Ascending aorta (tissue), 2 donors: ENCODE measurements at places on chromosomes 3 and 15. TPM values are rescaled to one million over a fixed set of nuclear protein-coding genes. Genes with fewer than 3 reads are reported as not detected.

Gene XIRP1
- total RNA-seq: not detected

DNA sequence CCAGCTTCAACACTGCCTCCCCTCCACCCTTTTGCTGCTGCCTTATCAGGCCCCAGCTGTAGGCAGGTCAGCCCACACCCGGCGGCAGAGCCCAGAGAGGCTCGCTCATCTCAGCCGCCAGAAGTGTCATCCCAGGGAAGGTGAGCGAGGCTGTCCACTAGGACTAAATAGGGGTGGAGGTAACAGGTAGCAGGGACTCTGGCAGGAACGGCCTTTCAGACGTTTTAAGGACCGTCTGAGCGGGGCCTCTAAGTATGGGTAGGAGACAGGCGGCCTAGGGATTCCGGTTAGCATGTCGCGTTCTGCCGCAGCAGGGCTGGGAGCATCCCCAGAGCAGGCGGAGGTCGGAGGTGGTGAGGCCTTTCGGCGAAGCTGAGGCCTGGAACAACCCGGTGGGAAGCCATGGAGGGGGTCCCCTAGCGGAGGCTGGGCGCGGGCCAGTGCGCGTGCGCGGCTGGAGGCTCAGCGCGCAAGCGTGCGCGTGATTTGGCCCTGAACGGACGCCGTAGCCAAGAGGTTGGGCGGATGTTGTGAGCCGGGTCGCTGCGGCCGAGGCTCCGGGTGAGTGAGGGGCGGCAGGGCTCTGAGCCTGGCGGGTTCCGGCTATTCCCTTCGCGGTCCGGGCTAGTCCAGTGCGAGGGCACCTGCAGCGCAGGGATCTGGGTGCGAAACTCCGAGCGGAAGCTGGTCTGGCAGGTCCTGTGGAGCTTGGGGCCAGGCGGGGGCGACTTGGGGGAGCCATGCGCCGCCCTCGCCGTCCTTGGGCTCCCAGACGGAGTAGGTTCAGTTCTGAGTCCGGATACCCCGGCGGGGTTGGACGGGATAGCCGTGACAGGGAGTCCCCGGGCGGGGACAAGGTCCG, at the start of the genes MST1 and RNF123:
Gene MST1, minus strand, starts transcription at position 429 of the 862 bp plus-strand sequence. CDS start 783 bp downstream, outside the sequence.
Gene RNF123, plus strand, starts transcription at position 512 of the 862 bp plus-strand sequence. CDS start 1,609 bp downstream, outside the sequence.
- no peaks in the 10 kb centered on the region for H3K36me3 ChIP-seq
- peak within 1 kb of the TSS; percentile 67 for H3K27ac ChIP-seq
- no peak for DNase-seq

DNA sequence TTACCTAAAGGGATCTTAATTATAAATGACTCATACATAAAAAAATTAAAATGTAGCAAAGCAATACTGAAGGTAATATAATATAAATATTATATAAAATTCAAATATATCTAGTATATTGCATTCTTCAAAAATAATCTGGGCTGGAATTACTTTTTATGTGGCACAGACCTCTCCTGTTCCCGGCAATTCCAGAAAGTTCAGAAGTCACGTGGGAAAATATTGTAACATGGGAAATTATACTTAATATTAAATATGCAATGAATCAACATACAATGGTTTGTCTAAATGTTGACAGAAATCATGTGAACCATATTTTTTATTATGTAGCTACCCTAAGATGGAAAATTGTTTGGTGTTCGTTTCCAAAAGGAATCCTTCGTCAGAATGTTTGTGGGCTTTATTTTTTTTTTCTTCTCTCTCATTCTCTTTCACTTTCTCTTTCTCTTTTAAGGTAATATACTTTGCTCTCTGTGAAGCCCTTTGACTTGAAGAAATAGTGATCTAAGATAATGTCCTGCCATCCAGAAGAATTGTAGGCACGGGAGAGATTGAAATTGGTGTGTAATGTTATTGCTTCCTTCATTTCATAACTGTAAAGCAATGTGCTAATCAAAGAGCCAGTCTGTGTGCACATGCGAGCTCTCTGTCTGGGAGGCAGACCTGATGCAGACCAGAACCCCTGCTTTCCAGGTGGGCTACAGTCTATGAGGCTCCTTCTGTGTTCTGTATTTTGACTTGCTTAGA, 559.4 kb downstream of the NR2F2 start:
- no peaks in the 10 kb centered on the region for H3K4me1 ChIP-seq
- H3K4me3 ChIP-seq: peak overlapping the region; percentile 52
- H3K27ac ChIP-seq: no peak overlapping the region

Gene PLA2G4B
- total RNA-seq: 13.9 TPM

DNA sequence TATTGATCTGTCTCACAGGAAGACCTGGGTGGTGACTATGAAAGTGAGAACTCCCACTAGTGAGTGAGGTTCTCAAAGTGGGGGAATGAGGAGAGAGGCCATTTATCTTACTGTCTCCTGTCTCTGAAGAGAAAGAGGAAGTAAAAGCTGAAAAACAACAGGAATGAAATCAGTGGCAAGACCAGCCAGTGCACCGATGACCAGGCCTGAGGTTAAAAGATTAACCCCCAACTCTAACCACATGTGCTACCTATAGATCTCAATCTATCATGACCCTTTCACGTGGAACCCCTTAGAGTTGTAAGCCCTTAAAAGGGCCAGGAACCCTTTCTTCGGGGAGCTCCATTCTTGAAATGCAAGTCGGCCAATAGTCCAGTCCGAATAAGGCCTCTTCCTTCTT, 239.3 kb upstream of the CNTN6 start:
- H3K4me1 ChIP-seq: no peaks in the 10 kb centered on the region
- DNase-seq: no peak
- H3K4me3 ChIP-seq: no peak overlapping the region

DNA sequence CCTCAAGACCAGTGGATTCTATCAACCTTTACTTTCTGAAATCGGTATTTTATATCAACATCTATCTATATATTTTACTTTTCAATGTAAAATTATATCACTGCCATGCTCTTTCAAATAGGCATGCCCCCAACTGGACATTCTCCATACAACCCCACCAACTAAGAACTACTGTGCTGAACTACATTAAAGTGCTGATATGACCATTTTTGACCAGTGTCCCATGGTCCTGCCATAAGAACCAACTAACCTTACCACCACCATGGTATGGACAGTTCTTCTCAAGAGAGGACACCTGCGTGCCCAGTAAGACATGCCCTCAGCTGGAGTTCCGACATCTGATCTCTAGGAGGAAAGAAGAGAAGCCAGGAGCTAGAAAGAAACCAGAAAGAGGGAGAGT, 15.6 kb downstream of the POMGNT2 start:
- H3K36me3 ChIP-seq: no peaks in the 10 kb centered on the region
- H3K27ac ChIP-seq: no peak overlapping the region
- H3K27me3 ChIP-seq: no peaks in the 10 kb centered on the region

- DNase-seq: no peak
- no peak overlapping the region for H3K27ac ChIP-seq
- H3K4me3 ChIP-seq: no peak overlapping the region
- no peaks in the 10 kb centered on the region for H3K36me3 ChIP-seq
- no peaks in the 10 kb centered on the region for H3K27me3 ChIP-seq
These were observed 96.5 kb downstream of the SMAD6 start for GRCh38 chr15:66798426-66799061.

GRCh38 chr15:72340366-72340765, 20.4 kb upstream of the CELF6 start:
- H3K27me3 ChIP-seq: no peaks in the 10 kb centered on the region
- no peak overlapping the region for H3K4me3 ChIP-seq
- H3K4me1 ChIP-seq: no peaks in the 10 kb centered on the region
- peaks cover 9% of the 10 kb centered on the region for H3K36me3 ChIP-seq
- no peak for DNase-seq
- H3K27ac ChIP-seq: no peak overlapping the region

Gene PLA2G4E
- not detected for total RNA-seq

Gene CCR9
- not detected for total RNA-seq

DNA sequence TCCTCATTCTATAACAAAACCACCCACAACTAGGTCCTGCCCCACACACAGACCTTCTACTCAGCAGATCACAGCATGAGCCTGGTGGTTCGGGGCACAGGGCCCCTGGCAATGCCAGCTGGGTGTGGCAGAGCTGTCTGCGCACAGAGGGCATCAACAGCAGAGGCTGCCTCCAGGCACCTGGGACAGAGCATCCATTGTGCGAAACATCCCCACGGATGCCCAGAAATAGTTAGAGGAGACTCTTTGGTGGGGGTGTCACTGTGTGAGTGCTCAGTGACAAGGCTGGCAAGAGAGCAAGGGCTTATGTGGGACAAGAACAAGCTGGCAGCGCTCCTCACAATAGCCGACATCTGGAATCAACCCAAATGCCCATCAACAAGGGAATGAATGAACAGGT, 487.4 kb upstream of the PROK2 start:
- no peak overlapping the region for H3K27ac ChIP-seq
- H3K36me3 ChIP-seq: no peaks in the 10 kb centered on the region
- no peak for DNase-seq
- H3K27me3 ChIP-seq: no peaks in the 10 kb centered on the region

DNA sequence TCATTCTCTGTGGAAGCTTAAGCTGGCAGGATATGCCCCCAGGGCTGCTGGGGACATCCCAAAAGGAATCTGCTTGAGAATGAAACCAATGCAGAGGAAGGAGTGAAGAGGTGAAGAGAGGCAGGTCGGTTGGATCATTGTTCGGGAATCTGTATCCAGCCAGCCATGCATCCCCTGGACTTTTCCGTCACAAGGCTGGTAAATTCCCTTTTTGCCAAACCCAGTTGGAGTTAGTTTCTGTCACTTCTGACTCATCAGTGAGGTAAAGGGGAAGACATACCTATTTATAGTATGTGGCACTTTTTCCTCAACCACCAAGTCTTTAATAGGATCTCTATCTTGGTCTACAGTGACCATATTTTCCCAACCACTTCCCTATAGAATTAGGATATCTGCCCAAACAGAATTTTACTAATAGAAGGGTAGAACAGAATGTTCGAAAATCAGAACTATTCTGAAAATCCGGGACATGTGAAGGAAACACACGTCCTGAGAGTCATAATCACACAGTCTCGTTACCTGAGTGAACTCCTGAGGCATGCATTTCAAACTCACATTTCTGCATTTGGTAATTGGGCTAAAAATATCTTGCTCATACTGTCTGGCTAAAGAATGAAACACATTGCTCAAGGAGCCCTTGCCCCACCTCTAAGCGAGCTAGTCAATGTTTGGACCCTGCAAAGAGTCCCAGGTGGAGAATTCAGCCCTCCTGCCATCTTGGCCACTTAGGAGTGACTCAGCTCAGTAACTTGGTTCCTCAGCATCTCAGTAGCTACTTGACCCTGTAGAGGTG, 289.7 kb upstream of the ADAMTS9 start:
- H3K4me3 ChIP-seq: no peak overlapping the region
- no peak for DNase-seq
- no peaks in the 10 kb centered on the region for H3K36me3 ChIP-seq
- no peaks in the 10 kb centered on the region for H3K27me3 ChIP-seq

DNA sequence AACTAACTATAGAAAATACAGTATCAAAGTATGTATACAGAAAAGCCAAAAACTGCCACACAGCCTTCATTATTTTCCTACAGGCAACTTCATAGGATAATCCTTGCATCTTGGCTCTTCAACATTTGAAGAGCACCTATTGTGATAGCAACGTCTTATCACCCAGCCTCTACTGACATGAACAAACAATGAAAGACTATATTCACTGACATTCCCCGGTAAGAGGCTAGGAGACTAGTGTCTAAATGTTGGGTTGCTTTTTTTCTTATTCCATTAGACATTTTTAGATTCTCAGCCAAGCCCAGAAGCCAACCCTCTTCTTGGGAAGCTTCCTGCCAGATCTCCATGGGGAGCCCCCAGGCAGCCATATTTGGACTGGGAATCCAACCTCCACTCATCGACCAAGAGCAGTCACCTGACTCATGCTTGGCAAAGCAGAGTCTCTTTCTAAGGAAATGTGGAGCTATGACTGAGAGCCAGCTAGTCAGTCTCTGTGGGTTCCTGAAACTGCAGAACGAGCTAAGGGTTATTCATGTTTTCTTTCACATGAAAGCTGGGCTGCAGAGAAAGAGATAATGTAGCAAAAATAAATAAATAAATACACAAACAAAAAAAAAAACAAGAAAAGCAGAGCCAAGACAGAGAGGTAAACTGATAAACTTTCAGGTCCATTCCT, 227.5 kb downstream of the MAGI1 start:
- no peaks in the 10 kb centered on the region for H3K27me3 ChIP-seq
- peaks cover 15% of the 10 kb centered on the region for H3K4me1 ChIP-seq
- DNase-seq: peak; percentile 66

GRCh38 chr3:150335631-150336030, 72.5 kb upstream of the TSC22D2 start:
- no peak for DNase-seq
- H3K36me3 ChIP-seq: no peaks in the 10 kb centered on the region
- no peaks in the 10 kb centered on the region for H3K27me3 ChIP-seq
- no peak overlapping the region for H3K27ac ChIP-seq

DNA sequence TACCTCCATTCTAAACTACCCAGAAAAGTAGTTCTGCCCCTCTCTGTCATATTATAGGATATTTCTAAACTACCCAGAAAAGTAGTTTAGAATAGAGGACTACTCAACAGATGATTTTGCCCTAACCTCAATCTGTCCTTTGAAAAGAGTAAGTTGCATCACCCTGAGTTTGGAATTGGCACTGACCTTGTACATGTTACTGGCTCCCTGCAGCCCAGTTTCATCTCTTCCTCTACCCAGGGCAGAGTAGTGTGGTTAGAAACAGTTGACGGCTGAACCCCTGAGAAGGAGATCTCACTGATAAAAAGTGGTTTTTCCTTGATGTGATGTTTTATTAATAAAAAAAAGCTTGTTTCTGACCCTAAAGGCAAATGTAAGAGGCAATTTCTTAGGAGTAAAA, 340.5 kb upstream of the NECTIN3 start:
- H3K36me3 ChIP-seq: no peaks in the 10 kb centered on the region
- DNase-seq: no peak
- no peak overlapping the region for H3K4me3 ChIP-seq

DNA sequence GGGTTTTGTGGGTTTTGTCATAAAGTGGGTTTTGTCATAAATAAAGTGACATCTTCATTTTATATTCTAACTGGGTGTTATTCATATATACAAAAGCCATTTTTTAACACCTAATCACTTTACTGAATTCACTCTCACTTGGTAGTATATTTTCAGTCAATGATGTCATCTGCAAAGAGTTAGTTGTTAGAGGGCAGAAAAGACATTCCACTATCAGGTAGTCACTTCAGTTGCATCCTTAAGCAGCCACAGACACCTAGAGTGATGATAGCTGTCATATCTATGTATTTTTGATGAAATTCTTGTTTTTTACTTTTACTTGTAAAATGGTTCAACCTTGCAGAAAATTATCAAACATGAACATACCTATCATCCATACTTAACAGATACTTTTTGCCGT, 89.0 kb downstream of the DHX36 start:
- DNase-seq: no peak
- no peaks in the 10 kb centered on the region for H3K36me3 ChIP-seq
- H3K27ac ChIP-seq: no peak overlapping the region
- no peaks in the 10 kb centered on the region for H3K27me3 ChIP-seq
- no peaks in the 10 kb centered on the region for H3K4me1 ChIP-seq
- H3K4me3 ChIP-seq: no peak overlapping the region

Gene ZIC1
- total RNA-seq: 1.5 TPM

- peaks cover 96% of the 10 kb centered on the region for H3K36me3 ChIP-seq
- no peak for DNase-seq
- H3K4me3 ChIP-seq: no peak overlapping the region
- H3K4me1 ChIP-seq: peaks cover 4% of the 10 kb centered on the region
- H3K27me3 ChIP-seq: no peaks in the 10 kb centered on the region
- peak overlapping the region; percentile 21 for H3K27ac ChIP-seq
These were observed 32.5 kb downstream of the CSPG4 start for GRCh38 chr15:75680007-75680789.
